ENCODE measurements at places on chromosomes 6 and 20. TPM values are rescaled to one million over a fixed set of nuclear protein-coding genes. Genes with fewer than 3 reads are reported as not detected.

NOTCH4 gene
- 10.9 TPM for total RNA-seq

MAN1A1 gene
- total RNA-seq: 30.0 TPM

NTSR1 gene
- not detected for total RNA-seq

MROH8 gene
- total RNA-seq: 7.5 TPM

OPRM1 gene
- not detected for total RNA-seq

CCDC170 gene
- total RNA-seq: 5.7 TPM
